ENCODE measurements at places on chromosomes 4 and X.

GRCh38 chr4:35818520-35818919 is 425.8 kb downstream of the ARAP2 start:
- DNase-seq: no peak

GRCh38 chrX:30253257-30253656 is 6.3 kb downstream of the MAGEB1 start:
- DNase-seq: no peak

DNA sequence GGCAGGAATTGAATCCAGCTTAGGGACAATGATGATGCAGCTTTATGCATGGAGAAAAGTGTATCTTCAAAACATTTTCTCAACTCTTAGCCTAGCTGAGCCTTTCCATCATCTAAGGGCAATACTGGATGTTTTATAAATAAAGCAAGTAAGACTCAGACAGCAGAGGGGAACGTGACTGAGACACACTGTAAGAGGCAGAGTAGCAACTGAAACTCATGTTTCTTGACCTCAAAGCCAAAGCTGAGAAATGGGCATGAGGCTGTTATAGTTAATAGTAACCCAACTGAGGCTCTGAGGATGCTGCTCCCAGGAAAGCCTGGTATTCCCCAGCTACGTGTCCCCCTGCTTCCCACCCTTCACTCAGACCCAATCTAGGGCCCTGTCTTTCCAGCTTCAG is 44.6 kb downstream of the ARHGEF9 start:
- DNase-seq: no peak

DNA sequence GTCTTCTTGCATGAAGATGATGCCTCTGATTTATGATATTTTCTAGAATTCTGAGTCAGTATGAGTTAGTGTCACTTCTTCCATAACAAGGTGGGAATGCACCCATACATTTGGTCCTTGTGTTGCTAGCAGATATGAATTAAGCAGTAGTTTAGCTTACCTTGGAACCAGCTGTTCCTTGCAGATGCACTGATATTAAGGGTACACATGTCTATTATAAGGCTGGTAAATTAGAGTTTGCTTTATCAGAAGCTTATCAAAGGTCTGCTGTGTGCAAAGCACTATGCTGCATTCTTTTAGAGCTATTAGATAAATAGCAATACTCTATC is 36.5 kb downstream of the AFF1 start:
- DNase-seq: no peak

GRCh38 chr4:651884-652642 is 22.0 kb downstream of the ATP5ME start:
- no peak for DNase-seq

- DNase-seq: no peak
Measured at GRCh38 chr4:100811046-100811445, 293.2 kb upstream of the EMCN start.

- DNase-seq: no peak
Measured at GRCh38 chrX:55135171-55135570, 46.4 kb downstream of the PAGE2 start.

DNA sequence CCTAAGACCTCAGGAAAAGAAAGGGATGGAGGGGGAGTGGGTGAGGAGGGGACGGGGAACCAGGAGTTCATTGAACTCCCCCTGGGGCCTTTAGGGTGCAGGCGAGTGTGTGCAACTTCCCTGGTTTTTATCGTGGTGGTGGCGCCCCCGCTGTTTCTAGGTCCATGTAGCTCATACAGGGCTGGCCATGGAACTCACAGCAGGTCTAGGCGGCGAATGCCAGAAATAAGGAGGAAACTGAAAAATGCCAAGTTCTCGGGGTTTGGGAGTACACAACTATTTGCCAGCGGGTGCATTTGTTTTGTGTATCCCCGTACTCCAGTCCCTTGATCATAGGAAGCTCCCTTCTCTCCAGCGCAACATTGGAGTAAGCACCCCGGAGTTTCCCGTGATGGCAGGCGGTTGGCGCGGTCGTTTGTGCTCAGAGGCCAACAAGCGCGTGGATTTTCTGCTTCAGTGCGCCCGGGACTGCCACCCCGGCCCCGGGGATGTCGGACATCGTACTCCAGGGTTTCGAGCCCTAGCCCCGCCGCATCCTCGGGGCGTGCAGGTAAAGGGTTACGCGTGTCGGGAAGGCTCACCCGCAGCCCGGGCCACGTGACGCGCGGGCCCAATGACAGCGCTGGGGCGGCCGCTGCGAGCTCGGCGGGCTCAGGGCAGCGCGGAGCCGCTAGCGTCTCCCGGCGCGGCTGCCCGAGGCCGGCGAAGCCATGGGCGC is 208.9 kb downstream of the NWD2 start:
- DNase-seq: no peak

DNA sequence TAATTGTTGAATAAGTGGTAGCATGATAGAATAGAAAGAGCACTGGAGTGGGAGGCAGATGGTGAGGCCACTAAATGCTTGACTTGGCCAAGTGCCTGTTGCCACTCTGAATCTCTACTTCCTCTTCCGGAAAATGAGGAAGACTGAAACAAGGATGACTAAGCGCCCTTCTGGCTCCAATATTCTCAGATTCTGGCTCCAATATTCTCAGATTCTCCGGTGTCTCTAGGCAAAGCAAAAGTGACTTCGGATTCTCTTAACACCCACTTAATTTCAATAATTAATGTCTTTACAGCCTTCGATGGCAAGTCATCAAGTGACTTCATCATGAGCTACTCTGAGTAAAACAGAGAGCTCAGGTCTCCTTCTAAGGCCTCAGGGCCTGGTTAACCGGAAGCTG is 402.2 kb upstream of the FGF13 start:
- no peak for DNase-seq

DNA sequence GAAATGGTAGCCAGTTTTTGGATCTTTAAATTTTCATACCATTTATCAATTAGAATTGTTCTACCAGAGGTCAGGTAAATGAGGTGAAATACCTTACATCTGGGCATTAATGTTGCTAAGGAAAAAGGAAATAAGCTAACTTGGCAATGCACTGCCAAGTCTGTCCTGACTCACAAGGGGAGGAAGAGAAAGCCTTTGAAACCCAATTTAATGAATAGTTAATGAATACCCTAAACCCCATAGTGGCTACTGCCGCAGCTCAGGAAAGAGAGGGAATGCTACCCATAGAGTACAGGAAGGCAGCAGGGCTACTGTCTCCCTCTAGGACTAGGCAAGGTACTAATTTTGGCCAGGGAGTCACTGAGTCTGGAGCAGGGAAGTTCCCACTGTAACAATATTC is 16.8 kb upstream of the DHX15 start:
- no peak for DNase-seq

DNA sequence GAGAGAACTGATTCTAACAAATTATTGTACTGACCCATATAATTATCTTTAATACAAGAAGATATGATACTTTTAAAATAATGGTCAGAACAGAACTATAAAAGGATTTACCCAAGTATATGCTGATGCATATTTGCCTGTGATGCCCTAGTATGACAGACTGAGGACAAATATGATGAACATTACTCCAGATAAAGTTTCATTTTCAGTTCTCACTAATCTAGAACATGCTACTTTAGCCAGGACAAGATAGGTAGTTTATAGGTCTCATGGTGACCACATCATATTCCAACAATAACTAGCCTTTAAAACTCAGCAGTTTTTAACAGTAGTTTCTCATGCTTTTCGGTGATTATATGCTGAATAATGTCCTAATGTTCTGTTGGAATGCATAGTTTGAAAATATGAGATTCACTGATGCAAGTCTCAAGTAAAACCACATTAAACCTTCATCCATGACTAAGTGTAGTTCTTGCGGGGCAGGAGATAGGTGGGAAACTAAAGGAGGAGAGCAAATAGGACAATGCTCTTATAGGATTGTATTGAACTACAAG is 295.2 kb upstream of the AGA start:
- no peak for DNase-seq

DNA sequence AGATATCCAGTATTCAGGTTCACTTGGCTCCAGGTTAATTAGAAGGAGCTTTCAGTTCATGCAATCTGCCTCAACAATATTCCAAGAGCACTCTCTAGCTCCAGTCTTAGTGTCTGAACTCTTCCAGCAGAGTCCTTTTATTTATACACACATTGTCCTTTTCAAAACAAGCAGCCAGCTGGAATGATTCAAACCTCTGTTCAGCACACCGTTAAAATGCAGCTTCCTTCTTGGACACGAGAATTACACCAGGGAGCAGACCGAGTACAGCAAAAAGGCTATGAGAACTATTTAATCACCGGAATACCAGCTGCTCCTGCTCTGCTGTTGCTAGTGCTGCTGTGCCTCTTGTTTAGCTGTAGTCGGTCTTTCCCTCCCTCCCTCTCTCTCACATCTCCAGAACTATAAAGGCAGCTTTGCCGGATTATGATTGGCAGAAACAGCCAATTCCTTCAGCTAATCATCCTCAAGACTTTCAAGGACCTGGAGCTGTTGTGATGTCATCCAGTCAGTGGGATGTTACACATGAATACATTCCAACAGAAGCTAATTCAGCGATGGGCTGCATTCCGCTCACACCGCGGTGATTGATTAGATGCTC is at the start of gene NDST4:
Gene NDST4 (minus strand): TSS at position 115 of the 601 bp plus-strand sequence. CDS start 36,584 bp downstream, outside the sequence.
- DNase-seq: no peak
